ENCODE measurements at places on chromosomes 2 and 18. TPM values are rescaled to one million over a fixed set of nuclear protein-coding genes. Genes with fewer than 3 reads are reported as not detected.

The DSC2 gene
- total RNA-seq: not detected

The C2orf78 gene
- not detected for total RNA-seq

The KCNG2 gene
- not detected for total RNA-seq

The TPO gene
- total RNA-seq: not detected

The BMP10 gene
- 0.27 TPM for total RNA-seq

The CCDC141 gene
- total RNA-seq: 7.5 TPM

The EFR3B gene
- total RNA-seq: 0.07 TPM

The CD8B2 gene
- 0.15 TPM for total RNA-seq

The SGPP2 gene
- 14.8 TPM for total RNA-seq

The MSGN1 gene
- total RNA-seq: not detected

The CDK15 gene
- total RNA-seq: not detected

The REG3A gene
- not detected for total RNA-seq

The POTEE gene
- total RNA-seq: 2.0 TPM

The MZT2A gene
- 107 TPM for total RNA-seq

The KCNIP3 gene
- total RNA-seq: not detected

The REG3G gene
- not detected for total RNA-seq

The REG1B gene
- total RNA-seq: not detected

The NOL4 gene
- total RNA-seq: not detected

The CYP1B1 gene
- total RNA-seq: 13.2 TPM

The NCKAP5 gene
- not detected for total RNA-seq

The SERPINB3 gene
- not detected for total RNA-seq

The SPATA3 gene
- not detected for total RNA-seq

The VAMP5 gene
- total RNA-seq: 68.7 TPM

The C1GALT1C1L gene
- not detected for total RNA-seq

The RAD51AP2 gene
- not detected for total RNA-seq

The EML6 gene
- 0.54 TPM for total RNA-seq

The GALR1 gene
- not detected for total RNA-seq

The AFF3 gene
- 1.2 TPM for total RNA-seq

The FNDC4 gene
- not detected for total RNA-seq

The IL36RN gene
- not detected for total RNA-seq

The MPP4 gene
- total RNA-seq: 0.15 TPM

The ELOA2 gene
- total RNA-seq: not detected

The SERPINB12 gene
- not detected for total RNA-seq

The IL1RN gene
- total RNA-seq: 3.0 TPM

The TEX51 gene
- total RNA-seq: not detected

The GYPC gene
- 113 TPM for total RNA-seq

The GRHL1 gene
- 1.8 TPM for total RNA-seq

The MXD1 gene
- total RNA-seq: 32.0 TPM

The TMBIM1 gene
- total RNA-seq: 75.4 TPM

The SCYGR4 gene
- total RNA-seq: not detected

The BUB1 gene
- 88.5 TPM for total RNA-seq

The ASB18 gene
- total RNA-seq: not detected

The SH3RF3 gene
- 0.22 TPM for total RNA-seq

The PCARE gene
- not detected for total RNA-seq

The STRN gene
- 28.8 TPM for total RNA-seq

The PELI1 gene
- total RNA-seq: 55.6 TPM

The SUCLG1 gene
- 68.6 TPM for total RNA-seq

The ALLC gene
- not detected for total RNA-seq

The ZNF521 gene
- total RNA-seq: not detected
